Hindlimb muscle (tissue), 1 donor: ENCODE measurements at places on chromosomes 7 and 10. TPM values are rescaled to one million over a fixed set of nuclear protein-coding genes. Genes with fewer than 3 reads are reported as not detected.

The ACSM6 gene
- polyA plus RNA-seq = not detected

- DNase-seq = no peak
Observed at GRCh38 chr10:43427166-43427825, 9.6 kb upstream of the ZNF487 start.

- no peak for DNase-seq
Observed at GRCh38 chr7:31919678-31920369, 150.4 kb downstream of the PDE1C start.

- DNase-seq = no peak
Observed at GRCh38 chr10:123783296-123783695, 108.3 kb downstream of the CPXM2 start.

- no peak for DNase-seq
Observed at GRCh38 chr10:76035206-76036110, 604.0 kb downstream of the LRMDA start.

- DNase-seq = no peak
Observed at GRCh38 chr7:155857141-155857540, 44.9 kb upstream of the SHH start.
